Anterior cingulate cortex (tissue), 58 donors: ENCODE measurements at places on chromosomes 4 and X.

DNA sequence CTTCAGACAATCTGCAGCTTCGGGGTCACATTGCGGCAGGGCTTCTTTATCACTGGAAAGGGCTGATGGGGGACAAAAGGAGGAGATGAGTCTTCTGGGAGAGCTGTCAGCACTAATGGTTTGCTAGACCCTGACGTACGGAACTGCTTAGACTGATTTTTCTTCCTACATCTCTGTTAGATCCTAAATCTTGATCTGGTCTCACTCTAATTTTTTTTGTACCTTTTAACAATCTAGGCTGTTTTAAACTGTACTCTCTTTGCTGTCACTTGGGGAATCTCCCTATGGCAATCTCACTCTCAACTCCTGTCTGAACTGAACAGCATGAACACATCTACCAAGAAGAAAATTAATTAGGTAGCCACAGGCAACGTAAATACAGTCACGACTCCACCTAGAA lies 120.1 kb downstream of the SNCA start:
- DNase-seq = no peak

- no peak for DNase-seq
Measured at GRCh38 chrX:126481916-126482315, 70.7 kb downstream of the DCAF12L1 start.

- no peak for DNase-seq
Measured at GRCh38 chrX:4655743-4656142, 942.3 kb upstream of the PRKX start.

GRCh38 chr4:73376976-73377375 lies 27.1 kb upstream of the ALB start:
- DNase-seq = no peak

- no peak for DNase-seq
Measured at GRCh38 chr4:88659055-88659889, 38.4 kb downstream of the NAP1L5 start.

GRCh38 chrX:110915570-110915969 lies 120.0 kb upstream of the CHRDL1 start:
- DNase-seq = no peak

DNA sequence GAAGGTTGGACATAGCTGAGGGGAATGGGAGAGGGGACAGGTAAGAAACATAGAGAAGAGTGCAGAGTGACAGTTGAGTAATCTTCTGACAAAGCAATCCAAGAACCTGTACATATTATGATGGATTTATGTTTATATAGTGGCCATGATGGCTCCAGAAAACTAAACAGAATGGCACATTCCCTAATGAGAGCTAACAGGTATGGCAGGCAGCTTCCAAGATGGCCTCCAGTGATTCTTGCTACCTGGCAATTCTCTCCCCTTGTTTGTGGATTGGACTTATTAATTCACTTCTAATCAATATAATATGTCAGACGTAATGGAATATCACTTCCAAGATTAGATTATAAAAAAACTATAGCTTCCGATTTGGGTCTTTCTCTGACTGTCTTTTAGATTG lies 359.5 kb downstream of the DTHD1 start:
- DNase-seq = no peak

GRCh38 chr4:124060261-124060918 lies 652.1 kb downstream of the ANKRD50 start:
- DNase-seq = no peak

- DNase-seq = no peak
Measured at GRCh38 chr4:76174216-76174615, 26.0 kb upstream of the NUP54 start.

DNA sequence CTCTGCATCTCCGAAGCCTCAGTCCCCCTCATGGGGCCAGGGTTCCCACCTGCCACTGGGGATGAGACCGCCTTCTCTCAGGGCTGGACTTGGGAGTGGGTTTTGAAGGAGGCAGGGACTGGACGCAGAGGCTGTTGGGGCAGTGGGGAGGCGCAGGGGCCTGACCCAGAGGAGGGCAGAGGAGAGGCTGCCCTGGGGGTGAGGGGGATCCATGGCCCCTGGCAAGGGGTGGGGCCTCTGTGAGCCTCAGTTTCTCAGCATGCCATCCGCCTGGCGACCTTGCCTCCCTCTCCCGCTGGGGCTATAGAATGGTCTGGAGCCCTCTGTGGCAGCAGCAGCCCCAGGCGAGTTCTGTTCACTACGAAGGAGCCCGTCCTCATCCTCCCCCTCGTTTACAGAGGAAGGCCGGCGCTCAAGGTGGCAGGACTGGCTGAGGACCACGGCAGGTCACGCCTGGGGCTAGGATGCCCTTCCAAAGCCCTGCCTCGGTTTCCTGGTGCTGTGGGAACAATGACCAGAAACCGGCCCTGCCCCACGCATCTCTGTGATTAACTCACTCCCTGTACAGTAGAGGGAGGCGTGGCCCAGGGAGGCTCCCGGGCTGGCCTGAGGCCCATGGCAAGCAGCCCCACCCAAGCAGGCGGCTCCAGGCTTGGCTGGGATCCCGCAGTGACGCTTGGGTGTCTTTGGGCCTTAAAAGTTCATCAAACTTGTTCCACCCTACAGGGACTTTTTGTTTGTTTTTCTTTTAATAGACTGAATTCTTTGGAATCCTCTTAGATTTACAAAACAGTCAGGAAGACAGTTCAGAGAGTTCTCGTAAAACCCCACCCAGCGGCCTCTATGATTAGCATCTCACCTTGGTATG lies 16.0 kb upstream of the SH3TC1 start:
- DNase-seq = no peak

GRCh38 chr4:35526456-35526855 lies 717.9 kb downstream of the ARAP2 start:
- no peak for DNase-seq

DNA sequence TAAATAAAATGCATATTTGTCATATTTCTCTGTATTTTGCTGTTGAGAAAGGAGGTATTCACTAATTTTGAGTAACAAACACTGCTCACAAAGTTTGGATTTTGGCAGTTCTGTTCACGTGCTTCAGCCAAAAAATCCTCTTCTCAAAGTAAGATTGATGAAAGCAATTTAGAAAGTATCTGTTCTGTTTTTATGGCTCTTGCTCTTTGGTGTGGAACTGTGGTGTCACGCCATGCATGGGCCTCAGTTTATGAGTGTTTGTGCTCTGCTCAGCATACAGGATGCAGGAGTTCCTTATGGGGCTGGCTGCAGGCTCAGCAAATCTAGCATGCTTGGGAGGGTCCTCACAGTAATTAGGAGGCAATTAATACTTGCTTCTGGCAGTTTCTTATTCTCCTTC lies 3.3 kb downstream of the HTT start:
- no peak for DNase-seq

GRCh38 chrX:153225438-153226098 lies 46.5 kb downstream of the MAGEA1 start:
- no peak for DNase-seq

DNA sequence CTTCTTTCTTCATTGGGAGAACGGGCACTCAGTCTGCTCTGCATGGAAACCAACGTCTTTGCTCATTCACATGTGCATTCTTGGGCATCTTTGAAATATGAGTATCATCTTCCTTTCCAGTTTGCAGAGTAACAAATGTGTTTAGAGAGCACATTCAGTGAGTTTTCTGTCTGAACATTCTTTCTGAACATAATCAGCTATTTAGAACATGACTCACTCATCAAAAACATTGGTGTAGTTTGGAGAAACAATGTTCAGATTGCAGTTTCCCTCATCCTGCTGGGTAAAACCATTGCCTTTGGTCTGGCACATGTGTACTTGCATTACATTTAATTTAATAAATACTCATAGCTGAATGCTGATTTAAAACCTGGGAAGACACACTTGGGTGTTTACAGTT lies 81.5 kb upstream of the F9 start:
- DNase-seq = no peak

DNA sequence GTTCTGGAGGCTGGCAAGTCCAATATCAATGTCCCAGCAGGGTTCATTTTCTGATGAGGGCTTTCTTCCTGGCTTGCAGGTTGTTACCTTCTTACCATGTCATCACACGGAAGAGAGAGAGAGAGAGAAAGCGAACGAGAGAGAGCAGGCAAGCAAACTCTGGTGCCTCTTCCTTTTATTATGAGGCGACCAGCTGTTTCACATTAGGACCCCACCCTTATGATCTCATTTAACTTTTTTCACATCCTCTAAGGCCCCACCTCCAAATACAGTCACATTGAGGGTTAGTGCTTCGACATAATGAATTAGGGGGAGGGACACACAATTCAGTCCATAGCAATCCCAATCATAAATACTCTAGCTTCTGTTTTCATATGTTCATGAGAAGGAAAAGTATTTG lies 10.6 kb upstream of the GPR174 start:
- DNase-seq = no peak

DNA sequence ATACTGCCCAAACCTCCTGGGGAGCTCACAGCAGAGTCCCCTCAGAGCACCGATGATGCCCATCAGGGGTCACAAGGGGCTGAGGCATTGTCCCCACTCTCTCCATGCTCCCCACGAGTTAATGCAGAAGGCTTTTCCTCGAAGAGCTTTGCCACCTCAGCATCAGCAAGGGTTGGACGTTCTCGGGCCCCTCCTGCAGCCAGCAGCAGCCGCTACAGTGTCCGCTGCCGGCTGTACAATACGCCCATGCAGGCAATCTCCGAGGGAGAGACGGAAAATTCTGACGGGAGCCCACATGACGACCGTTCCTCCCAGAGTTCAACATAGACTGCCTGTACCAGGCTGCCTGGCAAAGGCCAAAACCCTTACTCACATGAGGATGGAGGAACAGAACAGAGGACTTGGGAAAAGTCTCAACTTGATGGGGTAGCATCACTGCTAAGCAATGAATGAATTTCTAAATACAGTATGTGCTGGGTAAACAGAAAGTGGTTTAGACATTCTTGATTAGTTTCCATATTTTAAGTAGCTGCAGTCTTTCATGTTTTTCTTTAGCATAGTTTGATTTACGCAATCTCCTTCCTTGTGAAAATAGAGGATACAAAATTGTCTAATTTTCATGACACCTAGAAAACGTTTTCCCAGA lies 5.0 kb upstream of the SCML1 start:
- no peak for DNase-seq

GRCh38 chrX:130575831-130576389 lies 174.1 kb downstream of the RBMX2 start:
- DNase-seq = no peak

GRCh38 chrX:16075087-16075486 lies 48.3 kb upstream of the GRPR start:
- no peak for DNase-seq

- no peak for DNase-seq
Measured at GRCh38 chr4:91064157-91064853, 937.1 kb downstream of the CCSER1 start.

DNA sequence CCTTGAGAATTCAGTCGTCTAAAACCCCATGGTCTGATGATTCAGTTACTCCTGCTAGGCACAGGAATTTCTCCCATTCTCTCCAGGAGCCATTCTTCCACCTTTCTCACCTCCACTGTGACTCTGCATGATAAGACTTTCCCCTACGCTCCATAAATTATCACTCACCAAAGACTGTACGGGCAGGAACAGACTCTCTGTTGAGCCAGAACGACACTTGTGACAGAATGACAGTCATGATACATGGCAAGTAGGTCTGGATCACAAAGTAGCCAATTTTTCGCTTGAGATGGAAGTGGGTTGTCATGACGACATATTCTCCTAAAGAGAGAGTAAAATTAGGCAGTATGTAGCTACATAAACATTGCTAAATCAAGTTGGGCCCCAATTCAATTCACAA lies 59.1 kb upstream of the MAGEA10 start:
- no peak for DNase-seq

DNA sequence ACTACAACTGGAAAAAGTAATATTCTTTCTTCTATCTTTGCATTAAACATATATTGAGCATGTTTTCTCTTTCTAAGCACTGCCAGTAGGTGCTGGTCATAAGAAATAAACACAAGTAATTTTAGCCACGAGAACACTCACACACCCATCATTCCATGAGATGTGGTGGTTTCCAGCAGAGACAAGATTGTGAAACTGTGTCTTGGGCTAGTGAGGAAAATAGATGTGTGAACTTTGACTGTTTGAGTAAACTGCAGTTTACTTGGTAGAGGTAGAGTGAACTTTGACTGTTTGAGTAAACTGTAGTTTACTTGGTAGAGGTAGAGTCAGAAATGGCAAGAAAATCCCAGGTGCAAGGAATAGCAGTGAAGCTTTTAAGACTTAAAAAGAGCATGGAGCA lies 300.9 kb upstream of the HS3ST1 start:
- no peak for DNase-seq

DNA sequence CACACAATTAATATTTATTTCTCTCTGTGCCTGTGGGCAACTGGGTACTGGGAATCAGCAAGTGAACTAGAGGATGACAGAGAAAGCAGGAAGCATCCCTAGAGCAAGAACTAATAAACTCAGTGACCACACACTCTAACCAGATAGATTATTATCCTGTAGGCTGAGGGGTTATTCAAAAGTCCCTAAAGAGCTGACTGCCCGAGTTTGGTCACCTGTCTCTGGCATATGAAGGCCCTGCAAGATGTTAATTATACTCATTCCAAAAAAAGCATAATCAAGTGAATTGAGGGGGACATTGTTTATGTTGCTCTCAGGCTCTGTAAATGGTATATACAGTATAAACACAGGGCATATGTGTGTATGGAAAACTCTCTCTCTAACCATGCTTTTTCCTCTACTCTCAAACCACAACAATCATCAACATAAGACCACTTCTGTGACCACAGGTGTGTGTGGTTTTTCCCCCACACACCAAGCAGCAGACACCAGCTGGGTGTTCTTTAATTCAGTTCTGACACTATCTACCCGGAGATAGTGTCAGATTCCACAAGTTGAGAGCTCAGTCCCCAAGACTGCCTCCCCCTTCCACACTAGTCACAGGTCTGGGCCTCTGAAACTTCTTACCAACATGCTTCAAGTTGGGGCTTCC lies 6.2 kb upstream of the HPSE start:
- DNase-seq = no peak

DNA sequence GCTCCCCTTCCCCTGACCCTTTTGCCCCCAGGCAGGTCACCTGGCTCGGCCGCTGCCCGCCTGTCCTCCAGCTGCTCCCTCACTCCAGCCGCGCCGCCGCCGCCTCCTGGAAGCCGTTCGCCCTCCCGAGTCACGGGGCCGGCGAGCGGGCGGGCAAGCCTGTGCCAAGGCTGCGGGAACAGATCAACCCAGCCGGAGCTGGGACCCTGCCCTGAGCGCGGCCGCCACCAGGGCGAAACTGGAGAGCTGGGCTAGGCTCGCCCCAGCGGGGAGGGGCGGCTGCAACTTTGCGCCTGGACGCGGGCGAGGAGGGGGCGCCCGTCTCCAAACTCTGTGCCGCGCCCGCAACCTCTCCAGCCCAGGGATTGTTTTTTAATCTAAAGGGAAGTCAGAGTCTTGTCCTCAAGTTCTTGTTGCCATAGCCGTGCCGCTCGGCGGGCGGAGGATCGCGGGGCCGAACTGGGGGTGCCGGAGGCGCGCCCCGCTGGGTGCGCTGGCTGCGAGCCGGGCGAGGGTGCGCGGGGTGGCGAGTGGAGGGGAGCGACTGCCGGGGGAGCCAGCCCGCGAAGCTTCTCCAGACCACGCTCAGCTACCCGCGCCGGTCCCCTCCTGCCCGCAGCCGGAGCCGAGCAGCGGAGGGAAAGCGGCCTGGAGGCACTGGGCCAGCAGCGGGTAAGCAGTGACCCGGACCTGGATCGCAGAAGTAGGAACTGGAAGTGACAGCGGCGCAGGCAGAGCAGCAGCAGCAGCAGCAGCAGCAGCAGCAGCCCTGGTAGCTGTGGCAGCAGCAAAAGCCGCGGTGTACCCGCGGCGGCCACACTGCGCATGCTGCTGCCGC lies 13.4 kb downstream of the ARHGEF6 start:
- peak; percentile 39 for DNase-seq

GRCh38 chrX:3598709-3599108 lies 114.7 kb downstream of the PRKX start:
- no peak for DNase-seq
